T-cell (primary cell): ENCODE measurements at places on chromosomes 3 and 15.
A peak's percentile ranks its signal among the peaks of the same experiment; 100 is the strongest.

DNA sequence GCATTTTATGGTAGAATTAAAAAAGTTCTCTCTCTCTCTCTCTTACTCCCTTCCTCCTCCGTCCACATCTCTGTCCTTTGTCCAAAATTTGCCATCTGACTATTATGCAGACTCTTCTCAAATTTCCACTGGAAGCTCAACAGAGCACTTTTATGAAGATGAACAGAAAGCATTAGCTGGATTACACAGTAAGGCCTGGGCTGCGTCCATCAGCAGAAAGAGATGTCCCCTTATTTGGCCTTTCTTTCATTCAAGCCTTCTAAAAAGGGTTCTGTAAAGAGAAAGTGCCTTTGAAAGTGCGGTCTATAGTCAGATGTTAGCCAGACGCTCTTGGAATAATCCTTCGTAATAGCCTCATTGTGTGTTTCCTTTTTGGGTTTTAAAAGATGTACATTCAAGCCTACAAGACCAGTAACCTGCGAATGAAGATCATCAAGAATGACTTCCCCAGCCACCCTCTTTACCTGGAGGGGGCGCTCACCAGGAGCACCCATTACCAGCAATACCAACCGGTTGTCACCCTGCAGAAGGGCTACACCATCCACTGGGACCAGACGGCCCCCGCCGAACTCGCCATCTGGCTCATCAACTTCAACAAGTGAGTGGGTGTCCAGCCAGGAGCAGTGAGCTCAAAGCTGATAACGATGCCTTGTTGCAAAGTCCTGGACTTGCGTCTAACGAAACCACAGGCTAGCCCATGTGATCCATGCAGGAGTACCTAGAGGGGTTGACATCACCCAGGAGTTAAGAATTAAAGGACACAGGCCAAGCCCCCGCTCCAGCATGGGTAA, 53.1 kb downstream of the MESD start:
- H3K4me1 ChIP-seq = no peaks in the 10 kb centered on the region
- no peak overlapping the region for H3K27ac ChIP-seq
- H3K4me3 ChIP-seq = no peak overlapping the region
- no peaks in the 10 kb centered on the region for H3K27me3 ChIP-seq
- no peak for DNase-seq

DNA sequence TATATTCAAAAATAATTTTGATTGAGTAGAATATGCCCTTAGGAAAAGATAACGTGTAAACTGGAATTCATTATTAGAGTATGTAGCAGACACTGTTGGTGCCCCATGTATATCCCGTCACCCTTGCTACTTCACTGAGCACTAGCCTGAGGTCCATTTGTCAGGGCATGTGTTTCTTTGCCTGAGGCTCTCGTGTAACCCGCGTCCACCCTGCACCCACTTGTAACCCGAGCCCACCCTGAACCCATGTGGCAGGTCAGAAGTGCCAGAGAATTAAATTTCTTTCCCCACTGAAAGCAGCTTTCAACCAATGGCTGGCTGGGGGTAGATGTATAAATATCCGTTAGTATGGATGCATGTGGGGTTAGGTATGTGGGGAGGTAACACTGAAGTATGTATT, 474.2 kb upstream of the ZNF385D start:
- H3K27me3 ChIP-seq = no peaks in the 10 kb centered on the region
- no peaks in the 10 kb centered on the region for H3K36me3 ChIP-seq
- H3K27ac ChIP-seq = no peak overlapping the region
- no peak for DNase-seq
- no peaks in the 10 kb centered on the region for H3K4me1 ChIP-seq

GRCh38 chr3:168250415-168250861, 154.7 kb upstream of the GOLIM4 start:
- no peak for DNase-seq
- H3K4me3 ChIP-seq = peak overlapping the region; percentile 58
- H3K4me1 ChIP-seq = peaks cover 12% of the 10 kb centered on the region
- H3K27me3 ChIP-seq = peaks cover 2% of the 10 kb centered on the region

DNA sequence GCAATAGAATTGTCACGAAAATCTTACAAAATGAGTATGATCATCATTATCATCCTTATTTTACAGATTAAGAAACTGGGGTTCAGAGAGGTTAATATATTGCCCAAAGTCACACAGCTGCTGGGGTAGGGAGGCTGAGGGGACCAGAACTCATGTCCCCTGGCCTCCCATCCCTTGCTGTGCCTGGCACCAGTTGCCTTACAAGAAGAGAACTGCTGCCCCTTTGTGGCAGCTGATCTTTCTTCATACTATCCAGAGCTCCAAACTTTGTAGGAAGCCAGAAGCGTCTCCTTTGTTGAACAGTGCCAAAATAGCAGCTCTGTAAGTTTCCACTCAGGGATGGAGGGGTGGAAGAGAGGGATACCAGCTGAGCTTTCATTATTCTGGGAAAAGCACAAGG, 236.8 kb upstream of the TBC1D5 start:
- DNase-seq = no peak
- no peak overlapping the region for H3K27ac ChIP-seq
- peaks cover 5% of the 10 kb centered on the region for H3K27me3 ChIP-seq
- H3K4me1 ChIP-seq = no peaks in the 10 kb centered on the region
- H3K36me3 ChIP-seq = no peaks in the 10 kb centered on the region

DNA sequence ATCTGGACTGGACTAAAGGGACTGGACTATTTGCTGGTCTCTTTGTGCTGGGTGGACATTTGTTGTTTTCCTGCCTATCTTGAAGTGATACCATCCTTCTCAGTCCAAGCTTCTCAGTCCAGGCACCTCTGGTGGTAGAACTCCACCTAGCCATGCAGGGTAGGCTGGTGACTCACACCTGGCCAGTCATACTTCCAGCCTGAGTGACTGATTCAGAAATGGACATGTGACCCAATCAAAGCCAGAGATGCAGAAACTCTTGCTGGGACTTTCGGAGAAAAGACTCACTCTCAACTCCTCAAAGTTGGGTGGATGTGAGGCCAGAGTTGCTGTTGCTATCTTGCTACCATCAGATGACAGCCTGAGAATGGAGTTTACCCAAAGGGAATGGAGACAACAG, 5.6 kb upstream of the ASB14 start:
- H3K4me3 ChIP-seq = no peak overlapping the region
- DNase-seq = no peak

DNA sequence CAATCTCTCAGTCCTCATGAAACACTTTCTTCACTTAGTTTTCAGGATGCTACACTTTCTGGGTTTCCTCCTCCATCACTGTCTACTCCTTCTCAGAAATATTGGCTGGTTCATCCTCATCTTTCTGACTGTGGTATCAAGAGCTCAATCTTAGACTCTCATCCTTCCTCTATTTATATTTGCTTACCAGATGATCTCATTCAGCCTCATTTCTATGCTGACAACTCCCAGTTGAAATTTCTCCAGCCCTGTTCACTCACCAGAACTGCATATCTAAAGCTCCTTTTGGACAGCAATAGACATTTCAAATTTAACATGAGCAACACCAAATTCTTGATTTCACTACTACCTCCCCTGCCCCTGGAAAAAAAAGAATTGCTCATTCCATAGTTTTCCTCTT, 48.0 kb upstream of the FBN1 start:
- no peak overlapping the region for H3K4me3 ChIP-seq
- no peaks in the 10 kb centered on the region for H3K36me3 ChIP-seq
- H3K27ac ChIP-seq = no peak overlapping the region
- H3K4me1 ChIP-seq = no peaks in the 10 kb centered on the region

GRCh38 chr15:28033443-28033842, 65.7 kb downstream of the OCA2 start:
- no peaks in the 10 kb centered on the region for H3K4me1 ChIP-seq
- no peaks in the 10 kb centered on the region for H3K36me3 ChIP-seq
- no peak for DNase-seq
- peaks cover 7% of the 10 kb centered on the region for H3K27me3 ChIP-seq
- H3K4me3 ChIP-seq = no peak overlapping the region

- no peak for DNase-seq
- no peaks in the 10 kb centered on the region for H3K4me1 ChIP-seq
- no peak within 1 kb of the TSS for H3K27ac ChIP-seq
- H3K27me3 ChIP-seq = peaks cover 35% of the 10 kb centered on the region
- H3K4me3 ChIP-seq = no peak within 1 kb of the TSS
Measured at GRCh38 chr15:40340740-40341400, at the start of gene CCDC9B. Gene CCDC9B, minus strand, starts transcription at chr15:40340939. Its CDS starts 120 bp downstream, at chr15:40340819.

GRCh38 chr15:66611257-66612053, 45.7 kb upstream of the LCTL start:
- H3K4me3 ChIP-seq = no peak overlapping the region
- H3K27ac ChIP-seq = no peak overlapping the region
- H3K27me3 ChIP-seq = no peaks in the 10 kb centered on the region
- H3K36me3 ChIP-seq = no peaks in the 10 kb centered on the region
- peaks cover 10% of the 10 kb centered on the region for H3K4me1 ChIP-seq
- DNase-seq = no peak

- H3K36me3 ChIP-seq = no peaks in the 10 kb centered on the region
- H3K27ac ChIP-seq = no peak overlapping the region
- no peak overlapping the region for H3K4me3 ChIP-seq
- no peaks in the 10 kb centered on the region for H3K4me1 ChIP-seq
Measured at GRCh38 chr15:101407439-101407838, 82.1 kb downstream of the PCSK6 start.

DNA sequence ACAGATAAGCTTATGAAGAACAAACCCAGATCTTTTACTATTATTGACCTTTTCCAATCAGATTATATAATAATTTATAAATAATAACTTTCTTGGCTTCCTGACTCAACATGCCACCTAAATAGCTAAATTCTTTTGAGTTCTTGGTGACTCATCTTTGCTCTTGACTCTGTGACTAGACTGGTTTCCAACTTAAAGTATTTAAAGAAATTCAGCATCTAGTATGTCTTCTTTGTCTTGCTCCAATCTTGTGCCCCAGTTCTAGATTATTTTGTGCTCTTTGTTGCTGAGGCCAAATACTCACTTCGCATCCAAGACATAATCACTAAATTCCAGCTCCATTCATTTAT, 483.2 kb upstream of the TBL1XR1 start:
- DNase-seq = no peak
- peak overlapping the region; percentile 54 for H3K27ac ChIP-seq
- H3K27me3 ChIP-seq = no peaks in the 10 kb centered on the region
- peaks cover 10% of the 10 kb centered on the region for H3K4me1 ChIP-seq
- no peak overlapping the region for H3K4me3 ChIP-seq
- no peaks in the 10 kb centered on the region for H3K36me3 ChIP-seq

GRCh38 chr3:196135693-196136639, 54.1 kb upstream of the TFRC start:
- no peak for DNase-seq
- no peaks in the 10 kb centered on the region for H3K36me3 ChIP-seq
- no peaks in the 10 kb centered on the region for H3K4me1 ChIP-seq
- no peak overlapping the region for H3K27ac ChIP-seq
- no peaks in the 10 kb centered on the region for H3K27me3 ChIP-seq

DNA sequence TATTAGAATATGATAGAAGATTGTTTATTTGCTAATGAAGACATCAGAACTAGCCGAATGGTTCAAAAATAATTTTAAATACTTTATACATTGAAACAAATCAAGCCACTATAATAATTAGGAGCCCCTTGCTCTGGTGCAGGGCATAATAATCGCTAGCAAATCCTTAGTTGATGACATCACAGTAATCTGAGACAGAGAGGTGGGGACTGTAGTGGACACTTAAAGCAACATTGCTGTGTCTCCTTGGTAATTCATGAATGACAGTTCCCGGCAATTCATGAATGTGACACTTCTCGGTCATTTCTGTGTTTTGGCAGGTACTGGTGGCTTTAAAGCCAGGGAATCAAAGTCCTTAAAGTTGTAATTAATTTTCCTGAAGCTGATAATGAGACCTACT, 114.3 kb downstream of the PPM1L start:
- no peak overlapping the region for H3K4me3 ChIP-seq
- H3K27ac ChIP-seq = no peak overlapping the region
- DNase-seq = no peak
